K562 (cell line): ENCODE measurements at places on chromosomes 12 and 14. TPM values are rescaled to one million over a fixed set of nuclear protein-coding genes. Genes with fewer than 3 reads are reported as not detected.
A peak's percentile ranks its signal among the peaks of the same experiment; 100 is the strongest.

GRCh38 chr12:53492830-53493609 is 6.2 kb downstream of the MAP3K12 start:
- peak; percentile 94 for DNase-seq

DNA sequence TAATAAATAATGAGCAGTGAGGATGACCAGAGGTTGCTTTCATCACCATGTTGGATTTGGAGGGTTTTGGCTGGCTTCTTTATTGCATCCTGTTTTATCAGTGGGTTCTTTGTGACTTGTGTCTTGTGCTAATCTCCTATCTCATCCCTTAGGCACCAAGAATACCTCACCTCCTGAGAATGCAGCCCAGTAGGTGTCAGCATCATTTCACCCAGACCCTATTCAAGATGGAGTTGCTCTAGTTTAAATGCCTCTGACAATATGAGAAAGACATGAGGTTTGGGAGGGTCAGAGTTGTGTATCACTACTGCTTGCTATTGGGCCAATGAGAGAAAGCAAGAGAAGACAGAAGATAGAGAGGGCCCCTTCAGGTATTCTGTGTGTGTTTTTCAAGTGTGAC is 592.2 kb downstream of the ETNK1 start:
- no peak for DNase-seq

- no peak for DNase-seq
These were observed 12.1 kb upstream of the NXPH4 start for GRCh38 chr12:57204454-57204853.

GRCh38 chr12:14795028-14795448 is 8.2 kb downstream of the WBP11 start:
- DNase-seq = no peak

GRCh38 chr12:85007836-85008235 is 28.2 kb downstream of the TSPAN19 start:
- no peak for DNase-seq

- DNase-seq = peak; percentile 76
These were observed 323.5 kb downstream of the ALG10 start for GRCh38 chr12:34345801-34346200.

GRCh38 chr14:84323978-84324377 is 1206.0 kb upstream of the FLRT2 start:
- no peak for DNase-seq

- DNase-seq = no peak
These were observed 2.1 kb upstream of the TEDC1 start for GRCh38 chr14:105488781-105489541.

- no peak for DNase-seq
These were observed 7.2 kb downstream of the CYP46A1 start for GRCh38 chr14:99691111-99691885.

GRCh38 chr12:20432290-20432689 is 64.0 kb downstream of the PDE3A start:
- no peak for DNase-seq

GRCh38 chr14:73457924-73458182 is 493 bp downstream of the NUMB start:
- DNase-seq = no peak

GRCh38 chr12:8960176-8960575 is 10.7 kb upstream of the M6PR start:
- DNase-seq = no peak

DNA sequence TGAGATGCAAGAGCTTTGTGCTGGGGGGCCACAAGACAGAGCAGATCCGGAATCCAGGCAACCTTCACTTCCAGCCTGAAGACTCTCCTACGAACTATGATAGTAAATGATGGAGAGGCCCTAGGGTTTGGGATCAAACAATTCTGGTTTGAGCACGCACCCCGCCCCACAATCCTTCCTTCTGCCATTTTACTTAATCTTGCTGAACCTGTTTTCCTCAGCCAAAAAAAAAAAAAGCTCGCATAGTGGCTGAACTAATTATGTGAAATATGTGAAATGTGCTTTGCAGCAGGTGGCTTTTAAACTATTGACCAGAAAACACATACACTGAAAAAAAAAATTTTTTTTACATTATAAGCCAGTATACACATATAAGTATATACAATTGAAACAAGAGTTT is 667 bp upstream of the ITFG2 start:
- DNase-seq = no peak

DNA sequence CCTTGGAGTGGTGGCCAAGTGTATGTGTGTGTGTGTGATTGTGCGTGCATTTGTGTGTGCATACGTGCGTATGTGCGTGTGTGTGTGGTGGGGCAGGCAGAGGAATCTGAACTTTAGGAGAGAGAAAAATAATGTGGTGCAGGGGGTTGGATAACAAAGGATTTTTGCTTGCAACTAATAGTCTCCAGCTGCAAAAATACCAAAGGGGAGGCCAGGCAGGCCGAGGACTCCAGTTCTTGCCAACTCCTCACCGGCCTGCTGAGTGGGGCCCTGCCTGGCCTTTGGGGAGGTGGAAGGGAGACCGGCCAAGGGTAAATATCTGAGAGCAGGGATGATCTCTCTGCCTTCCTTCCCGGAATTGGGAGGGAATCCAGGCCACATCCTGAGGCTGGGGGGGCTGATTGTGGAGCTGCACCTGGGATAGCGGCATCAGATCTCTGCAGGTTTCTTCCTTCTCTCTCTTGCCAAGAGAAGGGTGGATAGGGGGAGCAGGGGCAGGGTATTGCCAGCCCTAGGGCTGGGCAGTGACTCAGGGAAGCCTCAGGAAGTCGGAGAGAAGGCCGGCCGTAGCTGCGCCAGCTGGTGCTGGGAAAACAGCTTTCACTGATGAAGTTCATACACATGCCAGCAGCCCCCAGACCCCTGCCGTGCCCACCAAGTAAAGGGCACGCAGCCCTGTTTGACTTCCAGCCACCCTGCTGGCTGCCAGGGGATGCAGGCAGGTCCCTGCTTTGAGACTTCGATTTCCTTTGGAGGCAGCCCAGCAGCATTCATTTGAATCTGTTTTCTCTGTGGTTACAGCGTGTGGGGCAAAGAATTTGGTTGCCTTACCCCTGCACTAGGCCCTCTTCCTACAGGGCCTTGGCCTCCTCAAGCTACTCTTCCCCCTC is 4.6 kb upstream of the LRP1-AS start:
- DNase-seq = no peak

DNA sequence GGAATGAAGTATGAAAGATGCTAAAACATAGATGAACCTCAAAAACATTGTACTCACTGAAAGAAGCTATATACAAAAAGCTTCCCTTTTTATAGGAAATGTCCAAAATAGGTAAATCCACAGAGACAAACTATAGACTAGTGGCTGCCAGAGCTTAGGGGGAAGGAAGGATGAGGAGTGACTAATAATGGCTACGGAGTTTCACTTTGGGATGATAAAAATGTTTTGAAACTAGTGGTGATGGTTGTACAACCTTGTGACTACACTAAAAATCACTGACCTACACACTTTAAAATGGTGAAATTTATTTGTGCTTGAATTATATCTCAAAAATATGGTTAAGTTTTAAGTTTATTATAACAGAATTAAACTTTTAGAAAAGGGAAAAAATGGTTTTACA is 37.1 kb upstream of the AMN1 start:
- no peak for DNase-seq

- no peak for DNase-seq
These were observed 220.0 kb downstream of the RAD51B start for GRCh38 chr14:68039593-68039992.

DNA sequence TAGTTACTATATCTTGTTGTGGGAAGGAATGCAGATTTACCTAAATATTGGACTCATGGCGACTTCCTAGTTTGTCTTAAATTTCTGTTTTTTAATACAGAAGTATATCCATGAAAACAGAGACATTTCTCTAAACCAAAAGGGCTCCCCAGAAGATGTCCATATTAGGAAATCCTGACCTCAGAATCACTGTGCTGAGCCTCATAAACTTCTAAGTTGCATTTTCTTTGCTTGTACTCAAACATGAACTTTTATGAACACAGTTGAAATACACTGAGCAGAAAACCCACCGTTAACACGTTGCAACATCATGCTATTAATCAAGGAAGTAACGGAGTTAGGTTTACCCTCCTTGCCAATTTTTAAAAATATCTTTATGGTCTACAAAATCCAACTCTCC is 42.9 kb upstream of the NR2C1 start:
- DNase-seq = no peak

GRCh38 chr12:50690925-50691324 is 73.0 kb upstream of the ATF1 start:
- no peak for DNase-seq

- DNase-seq = no peak
These were observed 3.2 kb upstream of the MMP19 start for GRCh38 chr12:55845785-55846496.

DNA sequence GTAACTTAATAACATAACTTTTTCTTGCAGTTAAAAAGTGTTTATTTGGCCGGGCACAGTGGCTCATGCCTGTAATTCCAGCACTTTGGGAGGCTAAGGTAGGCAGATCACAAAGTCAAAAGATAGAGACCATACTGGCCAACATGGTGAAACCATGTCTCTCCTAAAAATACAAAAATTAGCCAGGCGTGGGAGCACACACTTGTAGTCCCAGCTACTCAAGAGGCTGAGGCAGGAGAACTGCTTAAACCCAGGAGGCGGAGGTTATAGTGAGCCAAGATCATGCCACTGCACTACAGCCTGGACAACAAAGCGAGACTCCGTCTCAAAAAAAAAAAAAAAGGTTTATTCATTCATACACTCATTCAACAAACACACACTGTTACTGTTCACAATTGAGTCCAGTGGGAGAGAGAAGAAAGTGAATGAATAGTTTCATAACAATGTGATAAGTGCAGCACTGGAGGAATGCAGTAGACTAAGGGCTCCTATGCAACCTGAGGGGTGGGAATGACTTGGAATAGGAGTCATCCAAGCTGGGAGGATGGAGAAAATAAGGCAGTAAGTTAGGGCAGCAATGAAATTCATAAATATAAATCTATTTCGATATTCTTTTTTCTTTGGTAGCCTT is 19.8 kb downstream of the DAD1 start:
- no peak for DNase-seq

DNA sequence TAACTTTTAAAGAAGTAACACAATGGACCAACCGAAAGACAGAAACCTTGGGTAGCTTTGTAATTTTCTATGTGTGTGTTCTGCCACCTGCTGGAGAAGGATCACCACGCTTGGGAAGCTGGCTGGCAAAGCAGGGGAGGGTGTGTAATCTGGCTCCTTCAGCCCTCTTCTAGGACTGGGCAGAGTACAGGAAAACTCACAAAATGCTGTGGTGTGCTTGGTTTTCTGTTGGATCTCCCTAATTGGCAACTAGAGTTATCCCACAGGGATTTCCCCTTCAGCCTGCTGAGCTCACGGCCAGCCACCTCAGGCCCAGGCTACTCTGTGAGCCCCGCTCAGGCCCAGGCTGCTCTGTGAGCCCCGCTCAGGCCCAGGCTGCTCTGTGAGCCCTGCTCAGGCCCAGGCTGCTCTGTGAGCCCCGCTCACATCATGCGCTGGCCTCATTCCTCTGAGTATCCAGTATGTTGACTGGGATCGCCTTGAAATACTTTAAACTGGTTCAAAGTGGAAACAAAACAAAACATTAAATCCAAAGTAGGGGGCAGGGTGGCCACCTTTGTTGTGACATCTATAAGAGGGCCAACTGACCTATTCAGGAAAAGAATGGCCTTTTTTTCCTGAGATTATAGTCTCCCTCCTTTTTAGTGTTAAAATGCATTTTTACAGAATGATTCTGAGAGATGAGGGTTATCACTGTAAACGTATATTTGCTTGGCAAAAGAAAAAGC is 52.0 kb upstream of the RNU6-8 start:
- peak; percentile 60 for DNase-seq

GRCh38 chr14:21882226-21882625 is 208.6 kb upstream of the OR4E1 start:
- DNase-seq = no peak

- no peak for DNase-seq
These were observed 425.5 kb downstream of the C12orf50 start for GRCh38 chr12:87603727-87604126.

DNA sequence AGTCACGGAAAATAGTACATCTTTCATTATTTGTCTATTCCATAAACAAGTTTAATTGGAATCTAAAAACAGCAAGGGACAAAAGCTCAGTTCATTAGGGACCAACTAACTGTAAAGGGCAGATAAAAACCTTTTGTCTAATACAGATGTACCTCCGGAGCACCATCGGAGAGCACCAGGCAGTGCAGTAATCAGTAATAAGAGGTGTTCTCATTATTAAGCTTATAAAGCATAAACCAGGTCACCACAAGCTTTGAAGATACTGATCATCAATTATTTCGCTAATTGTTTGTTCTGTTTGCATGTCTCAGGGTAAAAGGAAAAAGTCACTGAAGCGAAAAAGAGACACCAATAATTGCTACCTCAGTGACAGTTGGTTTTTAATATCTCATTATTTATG is 207.3 kb upstream of the PRKD1 start:
- DNase-seq = no peak

GRCh38 chr12:56257491-56258067 is 605 bp downstream of the ANKRD52 start:
- peak; percentile 53 for DNase-seq

DNA sequence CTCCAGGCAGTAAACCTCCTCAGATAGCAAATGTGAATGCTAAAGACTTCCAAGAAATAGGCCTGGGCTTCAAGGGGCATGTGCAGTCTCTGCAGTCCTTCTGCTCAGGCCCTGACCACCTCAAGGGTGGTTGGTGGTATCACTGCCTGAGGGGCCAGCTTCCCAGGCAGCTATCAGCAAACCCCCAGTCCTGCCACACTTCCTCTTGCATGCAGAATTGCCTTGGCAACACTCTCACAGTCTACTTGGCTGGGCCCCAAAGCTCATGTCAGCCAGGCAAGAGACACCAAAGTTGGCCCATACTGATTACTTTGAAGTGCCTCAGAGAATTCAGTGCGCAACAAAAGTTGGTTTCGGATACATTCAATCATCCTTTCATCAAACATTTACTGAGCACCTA is 3.5 kb upstream of the ASB8 start:
- DNase-seq = peak; percentile 37

- no peak for DNase-seq
These were observed 532.5 kb upstream of the MGAT4C start for GRCh38 chr12:86788661-86789060.

DNA sequence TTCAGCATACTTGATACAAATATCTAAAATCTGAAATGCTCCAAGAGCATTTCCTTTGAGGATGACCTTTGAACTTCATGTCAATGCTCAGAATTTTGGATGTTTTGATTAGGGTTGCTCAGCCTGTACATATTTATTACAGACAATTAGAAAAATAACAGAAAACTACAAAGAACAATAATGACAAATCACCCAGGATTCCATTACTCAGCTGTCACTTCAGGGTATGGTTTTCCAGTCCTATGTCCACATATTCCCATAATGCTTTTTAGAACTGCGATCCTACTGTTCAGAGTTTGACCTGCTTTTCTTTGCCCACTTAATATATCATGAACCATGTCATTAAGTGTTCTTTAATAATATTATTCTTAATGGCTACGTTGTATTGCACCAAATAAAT is 11.4 kb downstream of the DLGAP5 start:
- no peak for DNase-seq

The PLA2G1B gene
- polyA plus RNA-seq = not detected in 2 replicates

The SLC38A4 gene
- polyA plus RNA-seq = not detected in 2 replicates

The XRCC3 gene
- polyA plus RNA-seq = 39.9 and 44.1 TPM in 2 replicates

The POTEG gene
- not detected in 2 replicates for polyA plus RNA-seq

The FGD6 gene
- polyA plus RNA-seq = 4.9 and 5.0 TPM in 2 replicates

The NTF3 gene
- polyA plus RNA-seq = not detected in 2 replicates

The FAM181A gene
- not detected in 2 replicates for polyA plus RNA-seq

The IL31 gene
- not detected in 2 replicates for polyA plus RNA-seq

The DEPDC4 gene
- 5.6 and 7.4 TPM in 2 replicates for polyA plus RNA-seq

The TAS2R9 gene
- not detected in 2 replicates for polyA plus RNA-seq

The GALNT4 gene
- 1.7 and 3.6 TPM in 2 replicates for polyA plus RNA-seq

The FITM1 gene
- polyA plus RNA-seq = 0.20 TPM in 1 of 2 replicates, not detected in the other
